ENCODE measurements at places on chromosomes 6 and 20.

DNA sequence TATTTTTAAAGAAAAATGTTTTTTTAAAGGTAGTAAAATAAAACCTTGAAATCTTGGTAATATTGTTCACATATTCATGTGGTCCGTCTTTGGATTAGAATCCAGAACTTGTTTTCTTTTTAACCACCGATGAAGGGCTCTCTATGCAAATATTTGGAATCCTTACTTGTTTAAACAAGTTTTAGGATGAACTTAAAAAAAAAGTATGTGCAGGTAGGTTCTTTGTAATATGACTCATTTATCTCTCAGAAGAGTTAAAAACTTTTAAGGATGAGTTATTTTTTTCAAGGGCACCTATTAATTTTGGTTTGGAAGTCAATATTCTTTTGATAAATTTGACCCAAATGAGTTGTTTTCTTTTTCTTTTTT is 8.9 kb downstream of the DSP start:
- DNase-seq = no peak

DNA sequence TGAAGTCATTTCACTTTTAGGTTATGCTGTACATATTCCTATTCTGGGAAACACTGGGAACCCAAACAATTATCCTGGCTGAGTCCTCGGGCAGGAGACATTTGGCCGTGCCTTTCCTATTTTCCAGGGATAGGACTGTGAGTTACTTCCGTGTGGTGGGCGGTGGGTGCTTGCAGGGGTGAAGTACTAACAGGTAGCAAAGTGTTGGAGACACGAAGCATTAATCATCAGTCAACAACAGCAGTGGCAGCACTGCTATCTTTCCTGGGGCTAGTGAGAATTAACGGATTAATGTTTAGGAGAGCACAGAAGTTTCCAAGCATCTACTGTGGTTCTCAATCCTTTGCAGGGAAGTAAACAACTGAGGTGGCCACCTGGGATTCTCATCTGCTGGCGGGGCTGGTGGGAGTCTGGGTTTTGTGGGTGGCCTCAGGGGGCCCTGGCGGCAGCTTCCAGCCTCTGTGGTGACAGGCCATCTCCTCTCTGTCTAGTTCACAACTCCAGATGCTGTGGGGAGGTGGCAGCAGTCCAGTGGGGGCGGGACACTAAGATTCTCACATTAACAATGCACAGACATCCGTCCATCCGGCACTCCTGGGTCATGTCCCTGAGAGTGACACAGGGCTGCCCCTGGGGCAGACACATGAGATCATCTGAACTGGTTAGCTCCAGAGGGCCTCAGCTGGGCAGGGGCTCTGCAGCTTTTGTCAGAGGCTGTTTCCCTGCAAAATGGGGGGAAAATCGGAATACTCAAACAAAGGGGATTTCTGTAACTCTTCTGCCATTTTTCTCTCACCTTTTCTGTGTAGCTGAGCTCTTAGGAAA is 90.9 kb downstream of the GJA10 start:
- DNase-seq = no peak

GRCh38 chr20:19018881-19019280 is 193.6 kb upstream of the SLC24A3 start:
- DNase-seq = no peak

DNA sequence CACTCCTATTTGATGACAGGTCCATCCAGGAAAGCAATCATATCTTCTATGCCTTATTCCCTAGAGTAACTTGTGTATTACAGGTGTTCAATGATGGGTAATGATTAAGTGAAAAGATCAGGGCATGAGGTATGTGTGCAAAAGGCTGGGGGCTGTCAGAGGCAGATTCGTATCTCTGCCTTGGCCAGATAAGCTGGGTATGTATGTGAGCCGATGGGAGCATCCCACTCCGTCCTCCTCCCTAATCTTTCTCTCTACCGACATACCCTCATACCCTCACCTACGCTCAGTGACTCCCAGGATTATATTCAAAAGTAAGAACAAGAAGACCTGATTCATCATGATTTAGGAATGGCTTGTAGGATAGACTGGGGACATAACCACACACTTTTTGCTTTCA is 238.7 kb downstream of the PLCB1 start:
- no peak for DNase-seq

- DNase-seq = no peak
Measured at GRCh38 chr6:38485488-38485887, 154.2 kb downstream of the BTBD9 start.

- no peak for DNase-seq
Measured at GRCh38 chr6:124870611-124871459, 91.4 kb upstream of the RNF217 start.

- no peak for DNase-seq
Measured at GRCh38 chr6:21049572-21049971, 515.3 kb downstream of the CDKAL1 start.

DNA sequence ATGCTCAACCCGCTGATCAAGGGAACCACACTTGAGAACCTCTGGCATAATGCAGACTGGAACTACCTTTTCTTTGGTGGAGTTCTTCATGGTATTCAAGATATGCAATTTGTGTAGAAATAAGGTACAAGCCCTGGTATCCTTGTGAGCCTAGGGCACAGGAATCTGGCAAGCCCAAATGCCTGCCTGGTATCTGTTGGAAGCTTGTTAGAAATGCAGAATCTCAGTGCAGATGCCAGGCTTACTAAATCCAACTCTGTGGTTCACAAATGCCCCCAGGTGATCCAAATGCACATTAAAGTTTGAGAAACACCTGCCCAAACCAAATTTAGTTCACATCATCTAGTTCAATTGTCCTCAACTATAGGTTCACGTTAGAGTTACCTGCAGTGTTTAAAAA is 159.8 kb upstream of the LAMP5 start:
- no peak for DNase-seq

DNA sequence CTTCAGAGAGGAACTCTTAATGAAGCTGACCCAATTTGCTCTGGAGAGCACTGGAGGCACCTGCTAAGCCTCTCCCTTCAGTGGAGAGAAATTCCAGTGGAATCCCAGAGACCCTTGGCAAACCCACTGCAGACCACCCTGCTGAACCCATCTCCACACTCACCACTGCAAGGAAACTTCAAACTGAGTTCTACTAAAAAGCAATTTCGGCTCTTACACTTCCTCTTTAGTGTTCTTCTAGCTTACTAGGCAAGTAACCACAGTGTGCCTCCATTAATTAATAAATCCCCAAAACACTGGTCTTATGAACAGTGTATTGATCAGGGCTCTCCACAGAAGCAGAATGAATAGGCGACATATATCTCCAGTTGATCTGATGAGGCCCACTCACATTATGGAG is 43.0 kb upstream of the HLA-E start:
- no peak for DNase-seq

DNA sequence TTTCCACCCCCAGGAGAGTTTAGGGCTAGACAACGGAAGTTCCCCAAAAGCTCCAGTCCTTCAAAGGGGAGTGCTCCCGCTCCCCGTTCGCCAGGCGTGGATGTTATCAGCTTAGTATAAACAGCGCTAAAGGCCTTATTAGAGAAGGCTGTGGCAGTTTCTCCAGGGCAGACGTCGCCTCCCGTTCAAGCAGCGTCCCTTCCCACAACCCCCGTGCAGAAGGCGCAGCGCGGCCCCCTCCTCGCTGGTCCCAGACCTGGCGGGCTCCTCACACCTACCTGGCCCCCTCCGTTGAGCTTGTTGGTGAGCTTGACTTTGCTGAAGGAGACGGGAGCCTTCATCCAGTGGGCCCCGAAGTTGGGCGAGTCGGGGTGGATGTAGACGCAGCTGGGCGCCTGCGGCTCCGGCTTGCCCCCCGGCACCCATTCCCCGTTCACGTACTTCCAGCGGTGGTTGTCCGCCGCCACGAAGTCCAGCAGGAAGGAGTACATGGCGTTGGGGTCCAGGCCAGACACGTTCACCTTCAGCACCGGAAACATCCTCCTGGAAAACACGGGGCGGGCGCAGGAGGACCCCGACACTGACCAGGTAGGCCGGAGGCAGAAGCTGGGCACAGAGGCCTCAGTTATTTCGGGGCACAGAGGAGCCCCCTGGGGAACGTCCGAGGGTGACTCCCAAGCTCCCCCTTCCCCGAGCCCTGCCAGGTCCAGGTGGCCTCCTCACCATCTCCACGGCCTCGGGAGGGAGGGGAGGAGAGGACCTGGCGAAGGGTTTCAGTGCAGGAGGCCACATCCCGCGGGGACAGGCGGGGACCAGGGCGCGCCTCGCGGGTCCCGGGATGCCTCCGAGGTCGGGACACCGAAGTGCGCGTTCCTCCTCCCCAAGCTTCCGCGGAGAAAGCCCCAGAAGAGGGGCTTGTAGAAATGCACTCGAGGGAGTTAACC is 1.1 kb downstream of the TBXT start:
- DNase-seq = no peak

DNA sequence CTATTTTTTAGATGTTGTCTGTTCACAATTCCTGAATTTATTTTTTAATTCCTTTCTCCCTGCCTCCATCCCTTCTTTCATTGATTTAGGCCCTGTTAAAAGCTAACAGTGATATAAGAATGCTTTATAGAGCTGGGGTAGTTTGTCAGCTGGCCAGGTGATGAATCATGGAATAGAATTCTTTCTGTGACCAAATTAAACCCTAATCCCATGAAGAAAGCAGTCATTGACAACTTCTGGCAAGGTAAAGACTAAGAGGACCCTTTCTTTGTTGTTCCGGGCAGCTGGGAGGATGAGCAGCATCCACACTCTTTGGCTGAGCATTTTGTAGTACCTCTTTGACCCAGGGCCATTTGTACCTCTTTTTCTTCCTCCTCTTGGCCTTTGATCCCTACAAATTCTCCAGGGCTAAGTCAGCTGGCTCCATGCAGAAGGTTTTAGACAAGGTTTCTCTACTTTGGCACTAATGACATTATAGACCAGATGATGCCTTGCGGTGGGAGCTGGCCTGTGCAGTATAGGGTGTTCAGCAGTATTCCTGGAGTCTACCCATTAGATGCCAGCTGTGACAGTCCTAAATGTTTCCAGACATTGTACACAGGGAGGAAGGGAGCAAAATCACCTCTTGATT is 102.9 kb downstream of the SLX4IP start:
- no peak for DNase-seq
